ENCODE measurements at places on chromosomes 12 and 14.

GRCh38 chr12:120468821-120469449 is 613 bp downstream of the SRSF9 start:
- no peak for DNase-seq

DNA sequence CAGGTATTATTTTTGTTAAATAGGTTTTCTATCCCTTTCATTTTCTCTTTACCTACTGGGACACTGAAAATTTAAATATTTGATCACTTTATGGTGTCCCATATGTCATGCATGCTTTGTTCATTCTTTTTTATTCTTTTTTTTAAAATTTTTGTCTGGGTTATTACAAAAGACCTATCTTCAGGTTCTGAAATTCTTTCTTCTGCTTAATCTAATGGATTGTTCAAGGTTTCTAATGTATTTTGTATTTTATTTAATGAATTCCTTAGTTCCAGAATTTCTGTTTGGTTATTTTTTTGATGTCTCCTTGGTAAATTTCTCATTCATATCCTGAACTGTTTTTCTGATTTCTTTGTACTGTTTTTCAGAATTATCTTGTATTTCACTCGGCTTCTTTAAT is 20.2 kb upstream of the VASH1 start:
- DNase-seq = no peak

DNA sequence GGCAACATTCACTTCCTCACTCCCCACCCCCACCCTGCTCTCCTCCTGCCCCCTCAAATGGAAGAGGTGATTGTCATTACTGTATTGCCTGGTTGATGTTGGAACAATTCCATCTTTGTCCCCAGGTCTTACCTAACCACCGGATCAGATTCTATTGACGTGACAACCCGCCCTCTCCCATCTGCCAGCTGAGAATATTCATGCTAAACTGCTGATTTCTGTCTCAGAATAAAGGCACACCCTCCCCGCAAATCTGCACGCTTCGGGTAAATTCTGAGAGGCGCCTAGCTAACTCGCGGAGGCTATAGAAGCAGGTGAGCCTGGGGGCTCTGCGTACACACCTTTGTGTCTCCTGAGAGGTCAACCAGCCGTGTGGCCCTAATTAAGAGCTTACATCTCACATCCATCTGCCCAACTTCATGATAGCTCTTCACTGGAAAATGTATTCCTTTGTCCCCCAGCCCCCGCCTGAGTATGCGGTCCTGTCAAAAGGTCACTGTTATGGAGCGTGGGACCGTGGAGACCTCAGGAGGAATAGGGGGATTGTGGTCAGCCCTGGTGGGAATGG is 1054.3 kb downstream of the VRK1 start:
- no peak for DNase-seq

GRCh38 chr14:101857226-101857625 is 95.7 kb downstream of the PPP2R5C start:
- DNase-seq = no peak

GRCh38 chr12:69931569-69931968 is 106.5 kb downstream of the MYRFL start:
- no peak for DNase-seq

DNA sequence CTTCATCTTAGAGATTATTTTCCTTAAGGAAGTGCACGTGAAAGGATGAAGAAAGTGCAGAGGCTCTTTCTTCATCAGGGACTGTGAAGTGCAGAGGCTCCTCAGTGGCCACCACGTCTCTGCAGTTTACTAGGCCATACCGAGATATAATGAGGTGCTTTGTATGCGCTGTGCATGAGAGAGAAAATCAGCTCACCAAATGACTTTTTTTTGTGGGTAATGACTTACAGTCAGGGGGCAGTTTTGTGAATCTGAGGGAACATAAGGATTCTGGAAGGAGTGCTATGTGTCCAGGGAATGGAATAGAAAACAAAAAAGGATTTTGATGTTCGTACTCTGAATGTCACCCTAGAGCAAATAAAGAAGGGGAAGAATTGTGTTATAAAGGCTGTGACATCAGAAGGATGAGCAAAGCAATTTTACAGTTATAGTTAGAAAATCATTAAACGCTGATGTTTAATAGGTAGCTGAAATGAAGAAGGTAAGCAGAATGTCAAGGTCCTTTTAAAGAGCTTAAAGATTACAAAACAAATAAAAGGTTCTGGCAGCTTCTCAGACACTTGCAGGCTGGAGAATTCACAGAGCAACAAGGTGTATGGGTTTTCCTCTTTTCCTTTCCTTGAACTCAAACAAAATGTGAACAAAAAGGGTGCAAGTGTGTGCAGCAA is 247.5 kb upstream of the NOVA1 start:
- DNase-seq = no peak

- no peak for DNase-seq
Observed at GRCh38 chr12:9943240-9943639, 11.1 kb upstream of the CLEC2A start.

GRCh38 chr12:20549108-20549719 is 145.9 kb upstream of the SLCO1C1 start:
- DNase-seq = no peak

DNA sequence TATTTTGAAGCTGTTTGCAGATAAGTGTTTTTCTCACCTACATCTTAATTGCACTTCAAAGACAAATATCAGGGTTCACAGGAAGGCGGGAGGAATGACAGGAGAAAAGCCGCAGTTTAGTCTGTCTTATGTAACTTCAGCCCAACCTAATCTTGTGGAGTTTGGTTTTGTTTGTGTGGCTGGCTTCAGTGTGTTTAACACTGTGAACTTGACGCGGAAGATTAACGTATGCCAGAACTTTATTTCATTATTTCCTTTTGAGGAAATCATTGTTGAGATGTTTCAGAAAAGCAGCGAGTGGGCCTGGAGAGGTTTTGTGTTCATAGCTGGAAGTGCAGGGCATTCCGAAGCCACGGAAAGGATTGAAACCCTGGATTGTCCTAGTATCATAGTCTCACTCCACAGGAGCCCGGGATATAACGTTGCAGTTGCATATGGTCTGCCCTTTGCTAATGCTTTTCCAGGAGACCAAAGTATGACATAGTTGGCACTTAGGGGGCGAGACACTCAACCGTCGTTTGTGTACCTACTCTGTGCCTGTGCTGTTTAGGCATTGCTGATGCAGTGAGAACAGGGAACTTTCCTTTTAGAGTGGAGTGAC is 2.0 kb downstream of the PELI2 start:
- DNase-seq = no peak

GRCh38 chr14:93120517-93120916 is 4.8 kb upstream of the ITPK1 start:
- peak; percentile 40 for DNase-seq

GRCh38 chr14:68955164-68955850 is 23.8 kb downstream of the ACTN1 start:
- DNase-seq = no peak

DNA sequence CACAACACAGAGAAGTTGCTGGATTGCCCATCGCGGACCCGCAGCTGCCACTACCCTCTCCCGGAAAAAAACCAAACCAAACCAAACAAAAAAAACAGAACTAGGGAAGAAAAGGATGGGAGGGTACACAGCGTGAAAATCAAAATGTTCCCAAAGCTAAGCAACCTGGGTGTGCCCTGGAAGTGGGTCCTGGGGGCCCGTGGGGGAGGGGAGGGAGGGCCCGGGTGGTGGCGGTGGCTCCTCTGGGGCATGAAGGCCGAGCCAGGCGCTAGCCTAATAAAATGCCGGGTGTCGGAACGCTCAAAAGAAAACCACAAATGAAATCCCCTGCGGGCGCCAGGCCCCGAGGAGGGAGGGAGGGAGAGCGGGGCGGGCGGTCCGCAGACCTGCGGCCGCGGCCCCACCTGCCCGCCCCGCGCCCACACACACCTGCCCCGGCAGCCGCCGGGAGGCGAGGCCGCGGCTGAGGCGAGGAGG is 787 bp downstream of the HECTD4 start:
- DNase-seq = no peak

GRCh38 chr12:107393043-107393717 is 292.4 kb upstream of the PWP1 start:
- DNase-seq = no peak

- DNase-seq = no peak
Observed at GRCh38 chr14:91980157-91980556, 32.7 kb upstream of the FBLN5 start.

DNA sequence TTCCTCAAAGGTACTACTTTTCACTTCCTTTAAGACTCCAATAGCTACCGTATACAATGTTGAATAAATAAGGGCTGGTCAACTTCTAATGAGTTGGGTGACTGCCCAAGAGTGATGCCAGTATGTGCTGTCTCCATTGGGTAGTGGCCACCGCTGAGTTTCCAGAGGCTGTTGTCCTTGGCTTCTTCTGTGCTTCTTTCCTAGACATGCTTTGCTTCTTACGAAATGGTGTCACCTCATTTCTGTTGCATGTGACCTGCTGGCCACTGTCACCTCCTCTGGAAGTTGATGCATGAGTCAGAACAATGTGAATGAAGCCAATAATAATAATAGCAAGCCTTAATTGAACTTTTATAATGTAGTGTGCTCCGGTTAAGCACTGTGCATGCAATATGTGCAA is 7.5 kb upstream of the NID2 start:
- no peak for DNase-seq

- no peak for DNase-seq
Observed at GRCh38 chr12:121738340-121738858, 25.8 kb downstream of the TMEM120B start.

GRCh38 chr12:93198086-93198485 is 179.6 kb upstream of the NUDT4 start:
- DNase-seq = no peak

DNA sequence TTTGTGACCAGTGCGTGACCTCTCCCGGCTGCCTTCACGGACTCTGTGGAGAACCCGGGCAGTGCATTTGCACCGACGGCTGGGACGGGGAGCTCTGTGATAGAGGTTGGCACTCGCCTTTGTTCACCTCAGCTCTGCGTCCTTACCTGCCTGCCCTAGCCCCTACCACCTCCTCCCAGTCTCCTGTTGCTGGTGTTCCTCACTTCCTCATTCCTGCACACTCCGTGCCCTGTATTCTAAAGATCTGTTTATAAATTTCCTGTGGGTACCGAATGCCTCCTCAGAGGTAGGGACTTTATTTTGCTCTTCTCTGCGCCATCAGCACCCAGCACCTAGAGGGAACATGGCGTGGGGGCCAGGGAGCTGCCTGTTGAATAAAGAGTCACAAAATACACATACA is 2.3 kb downstream of the DLK1 start:
- DNase-seq = no peak

DNA sequence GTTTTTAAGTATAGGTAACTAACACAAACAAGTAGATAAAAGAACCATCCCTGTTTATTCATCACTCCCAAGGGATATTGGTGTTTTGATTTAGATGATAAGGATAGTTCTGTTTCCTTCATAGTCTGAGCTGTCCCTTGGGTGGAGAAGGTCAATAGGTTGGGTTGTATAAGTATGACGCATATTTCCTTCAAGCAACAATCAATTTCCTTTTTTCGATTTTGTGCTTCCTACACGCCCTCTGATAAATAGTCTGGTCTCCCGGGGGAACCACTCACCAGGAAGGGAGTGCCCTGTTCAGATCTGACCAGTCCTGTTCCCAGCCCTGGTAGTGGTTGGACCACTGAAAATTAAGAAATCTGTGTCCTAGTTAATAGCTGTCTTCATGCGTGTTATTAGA is 378.8 kb upstream of the FAR2 start:
- DNase-seq = no peak

DNA sequence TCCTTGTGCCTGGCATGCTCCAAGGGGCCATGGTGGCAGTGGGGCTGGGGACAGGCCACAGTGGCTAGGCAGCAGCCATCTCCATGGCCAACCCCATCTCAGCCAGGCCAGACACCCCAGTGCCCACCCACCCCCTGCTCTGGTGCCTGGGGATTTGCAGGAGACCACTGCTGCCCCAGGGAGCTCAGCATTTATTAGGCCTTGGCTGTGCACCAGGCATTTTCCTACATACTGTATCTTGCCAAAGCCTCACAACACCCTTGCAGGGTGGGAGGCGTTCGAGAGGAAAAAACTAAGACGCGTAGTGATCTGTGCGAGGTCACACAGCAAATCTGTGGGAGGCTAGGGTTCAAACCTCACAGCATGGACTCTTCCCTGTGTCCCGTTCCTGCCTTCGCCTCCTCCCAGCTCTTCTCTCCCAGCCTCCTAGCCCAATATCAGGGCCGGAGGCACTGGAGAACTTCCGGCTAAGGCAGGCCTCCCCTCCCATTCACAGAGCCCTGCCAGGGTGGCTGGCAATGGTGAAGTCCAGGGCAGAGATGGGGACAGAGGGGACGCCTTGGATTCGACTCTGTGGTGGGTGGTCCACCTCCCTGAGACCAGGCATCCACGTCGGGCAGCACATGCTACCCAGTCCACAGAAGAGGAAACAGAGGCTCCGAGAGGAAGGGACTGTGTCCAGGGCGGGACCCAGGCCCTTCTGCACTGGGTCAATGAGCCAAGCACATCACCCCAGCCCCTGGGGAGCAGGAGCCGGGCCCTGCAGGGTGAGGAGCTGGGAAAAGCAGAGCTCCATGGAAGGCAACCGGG is 57.4 kb downstream of the FAM222A start:
- no peak for DNase-seq

- no peak for DNase-seq
Observed at GRCh38 chr14:24425704-24426103, 3.8 kb downstream of the CBLN3 start.

DNA sequence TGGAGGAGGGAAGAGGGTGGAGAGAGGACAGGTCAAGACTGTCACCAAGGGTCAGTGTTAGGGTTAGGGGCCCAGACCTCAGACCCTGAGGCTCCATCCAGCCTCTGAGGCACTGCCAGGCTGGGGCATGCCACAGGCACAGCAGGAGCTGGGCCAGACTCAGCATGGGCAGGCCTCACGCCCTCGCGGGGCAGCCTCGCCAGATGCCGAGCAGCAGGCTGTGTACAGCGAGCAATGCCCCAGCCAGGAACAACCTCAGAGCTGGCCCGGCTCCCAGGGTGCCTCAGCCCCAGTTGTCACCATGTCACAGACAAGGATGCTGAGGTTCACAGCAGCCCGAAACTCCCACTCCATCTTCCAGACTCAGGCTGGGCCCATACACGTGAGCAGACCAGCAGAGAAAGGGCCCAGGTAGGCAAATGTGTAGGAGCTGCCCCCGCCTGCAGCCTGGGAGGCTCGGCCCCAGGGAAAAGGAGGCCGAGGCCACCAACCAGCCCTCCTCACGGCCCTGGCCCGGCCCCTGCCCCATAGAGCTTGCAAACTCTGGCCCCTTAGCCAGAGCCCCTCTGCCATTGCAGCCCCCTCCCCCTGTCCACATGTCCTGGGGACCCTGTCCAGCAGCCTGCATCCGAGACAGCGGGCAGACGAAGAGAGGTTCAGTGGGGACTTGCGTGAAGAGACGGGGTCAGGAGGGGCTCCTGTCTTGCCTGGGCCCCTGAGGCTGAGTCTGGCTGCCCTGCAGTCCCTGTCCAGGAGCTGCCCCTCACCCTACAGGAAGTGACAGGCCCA is 7.5 kb downstream of the C14orf180 start:
- DNase-seq = no peak

- no peak for DNase-seq
Observed at GRCh38 chr12:26534071-26534470, 298.9 kb downstream of the ITPR2 start.

DNA sequence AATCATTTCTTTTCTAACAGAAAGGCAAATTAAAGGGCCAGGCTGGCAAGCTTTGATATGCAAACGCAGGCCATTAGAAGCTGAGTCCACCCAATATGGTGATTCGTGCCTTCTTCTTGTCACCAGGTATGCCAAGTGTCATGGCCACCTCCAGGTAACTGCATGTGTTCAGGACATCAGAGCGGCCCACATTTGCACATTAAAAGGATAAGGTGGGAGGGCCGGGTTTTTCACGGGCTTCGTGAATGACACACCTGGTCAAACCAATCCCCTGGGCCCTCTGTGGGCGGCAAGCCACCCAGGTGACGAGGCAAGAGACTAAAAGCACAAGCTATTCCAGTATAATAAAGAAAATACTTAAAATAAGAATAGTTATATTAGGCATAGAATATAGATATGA is 75.9 kb upstream of the TSPAN11 start:
- no peak for DNase-seq

GRCh38 chr12:28390206-28390605 is 199.9 kb downstream of the CCDC91 start:
- DNase-seq = no peak
